ENCODE measurements at places on chromosomes 16 and 17. TPM values are rescaled to one million over a fixed set of nuclear protein-coding genes. Genes with fewer than 3 reads are reported as not detected.

DNA sequence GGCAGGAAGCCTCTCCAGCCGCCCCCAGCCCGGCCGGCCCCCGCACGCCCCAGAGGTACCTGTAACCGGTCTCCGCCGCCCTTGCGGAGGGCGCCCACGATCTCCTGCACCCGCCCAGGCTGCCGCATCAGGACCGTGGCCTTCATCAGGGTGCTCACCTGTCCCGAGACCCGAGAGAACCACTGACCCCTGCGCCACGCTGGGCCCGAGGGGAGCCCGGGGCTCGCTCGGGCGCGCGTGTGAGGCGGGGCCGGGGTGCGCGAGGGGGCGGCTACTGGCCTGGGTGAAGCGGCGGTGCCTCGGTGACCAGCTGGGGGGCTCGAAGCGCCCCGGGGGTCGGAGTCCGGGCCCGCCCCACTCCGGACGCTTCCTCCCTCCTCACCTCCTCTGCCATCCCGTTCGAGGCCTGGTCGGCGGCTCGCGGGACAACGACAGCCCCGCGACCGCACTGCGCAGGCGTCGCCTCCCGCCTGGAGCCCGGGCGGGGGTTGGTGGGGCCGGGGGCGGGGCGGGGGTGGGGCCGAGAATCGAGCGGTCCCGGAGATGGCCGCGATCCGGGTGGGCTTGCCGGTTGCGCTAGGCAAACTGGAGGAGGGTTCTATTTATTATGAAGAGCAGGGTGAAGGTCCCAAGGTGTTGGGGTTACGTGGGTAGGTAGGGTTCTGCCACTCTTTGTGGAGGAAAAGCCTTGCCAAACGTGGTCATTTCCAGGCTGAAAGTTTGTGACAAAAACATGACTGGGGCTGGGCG, at the start of gene NT5C3B:
TSS of gene NT5C3B (minus strand) at position 433 of the 750 bp plus-strand sequence. CDS start at position 394, 39 bp downstream.
- H3K4me1 ChIP-seq: peaks cover 16% of the 10 kb centered on the region
- peak within 1 kb of the TSS; percentile 64 for H3K27ac ChIP-seq
- peak; percentile 54 for DNase-seq

DNA sequence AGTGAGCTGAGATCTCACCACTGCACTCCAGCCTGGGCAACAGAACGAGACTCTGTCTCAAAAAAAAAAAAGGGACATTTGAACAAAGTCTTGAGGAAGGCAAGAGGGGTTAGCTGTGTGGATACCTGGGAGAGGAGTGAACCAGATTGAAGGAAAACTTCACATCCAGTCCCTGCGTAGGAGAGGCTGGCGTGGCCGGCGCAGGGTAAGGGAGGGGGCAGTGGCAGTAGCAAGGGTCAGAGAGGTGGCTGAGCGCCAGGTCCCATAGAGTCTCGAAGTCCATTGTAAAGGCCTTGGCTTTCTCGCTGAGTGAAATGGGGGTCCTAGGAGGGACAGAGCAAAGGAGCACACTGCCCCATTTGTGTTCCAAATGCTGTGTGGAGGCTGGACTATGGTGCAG, 171.8 kb upstream of the WSCD1 start:
- no peaks in the 10 kb centered on the region for H3K36me3 ChIP-seq
- H3K27me3 ChIP-seq: peaks cover 6% of the 10 kb centered on the region
- H3K27ac ChIP-seq: no peak overlapping the region
- H3K4me3 ChIP-seq: no peak overlapping the region

DNA sequence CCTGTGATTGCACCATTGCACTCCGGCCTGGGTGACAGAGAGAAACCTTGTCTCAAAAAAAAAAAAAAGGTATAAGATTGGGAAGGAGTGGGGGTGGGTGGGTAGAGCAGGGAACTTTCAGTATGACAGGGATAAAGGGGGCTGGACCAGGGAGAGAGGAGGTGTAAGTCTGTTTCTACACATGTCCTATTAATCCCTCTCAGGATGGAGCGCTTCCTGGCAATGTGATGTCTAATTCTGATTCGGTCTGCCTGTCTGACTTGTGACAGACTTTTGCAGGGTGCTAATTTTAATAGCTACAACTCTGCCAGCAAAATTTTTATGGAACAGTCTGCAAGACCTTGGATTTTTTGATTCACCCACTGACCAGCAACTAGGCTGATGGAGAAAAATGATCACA, 53.8 kb upstream of the SLC25A19 start:
- peaks cover 74% of the 10 kb centered on the region for H3K4me1 ChIP-seq
- no peak overlapping the region for H3K4me3 ChIP-seq
- H3K27me3 ChIP-seq: no peaks in the 10 kb centered on the region
- H3K27ac ChIP-seq: peak overlapping the region; percentile 76
- H3K36me3 ChIP-seq: peaks cover 10% of the 10 kb centered on the region

DNA sequence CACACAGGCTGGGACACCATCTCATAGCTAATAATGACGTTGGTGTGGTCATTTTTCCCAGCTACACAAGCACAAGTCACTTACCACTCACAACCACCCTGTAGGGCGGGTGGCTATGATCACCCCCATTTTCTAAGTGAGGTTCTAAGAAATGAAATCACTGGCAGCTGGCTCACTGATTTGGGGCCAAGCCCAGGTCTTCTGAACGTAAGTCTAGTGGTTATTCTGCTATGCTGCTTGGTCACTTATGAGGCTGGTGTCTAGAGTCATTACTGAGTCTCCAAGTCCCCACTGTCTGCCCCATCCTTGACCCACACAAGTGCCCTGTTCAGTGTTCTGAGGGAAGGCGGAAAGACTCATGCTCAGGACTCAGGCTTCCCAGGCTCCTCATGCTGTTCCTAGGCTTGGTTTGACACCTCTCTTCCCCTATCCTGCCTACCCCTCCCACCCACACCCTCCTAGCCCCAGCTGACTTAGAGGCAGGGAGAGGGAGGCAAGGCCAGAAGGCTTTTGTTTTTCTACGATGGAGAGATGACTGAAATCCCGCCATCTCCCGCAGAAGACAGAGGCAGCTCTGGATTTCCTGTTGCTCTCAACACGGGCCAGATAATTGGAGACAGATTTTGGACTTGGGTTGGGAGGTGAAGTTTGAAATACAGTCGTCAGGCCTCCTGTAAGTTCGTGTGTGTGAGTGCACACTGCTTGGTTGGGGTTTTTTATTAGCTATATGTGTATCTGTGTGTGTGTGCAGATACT, 32.2 kb downstream of the FZD2 start:
- no peak for DNase-seq
- no peaks in the 10 kb centered on the region for H3K4me1 ChIP-seq
- no peak overlapping the region for H3K4me3 ChIP-seq
- no peaks in the 10 kb centered on the region for H3K36me3 ChIP-seq
- no peaks in the 10 kb centered on the region for H3K27me3 ChIP-seq

GRCh38 chr17:8294814-8295316, 335 bp downstream of the SLC25A35 start:
- peak overlapping the region; percentile 90 for H3K4me3 ChIP-seq
- H3K4me1 ChIP-seq: peaks cover 33% of the 10 kb centered on the region
- no peak for DNase-seq
- peaks cover 11% of the 10 kb centered on the region for H3K36me3 ChIP-seq
- H3K27me3 ChIP-seq: no peaks in the 10 kb centered on the region

GRCh38 chr17:63452962-63453551, 7.0 kb upstream of the CYB561 start:
- H3K36me3 ChIP-seq: no peaks in the 10 kb centered on the region
- H3K27ac ChIP-seq: no peak overlapping the region
- no peaks in the 10 kb centered on the region for H3K4me1 ChIP-seq
- no peak for DNase-seq
- H3K4me3 ChIP-seq: no peak overlapping the region

DNA sequence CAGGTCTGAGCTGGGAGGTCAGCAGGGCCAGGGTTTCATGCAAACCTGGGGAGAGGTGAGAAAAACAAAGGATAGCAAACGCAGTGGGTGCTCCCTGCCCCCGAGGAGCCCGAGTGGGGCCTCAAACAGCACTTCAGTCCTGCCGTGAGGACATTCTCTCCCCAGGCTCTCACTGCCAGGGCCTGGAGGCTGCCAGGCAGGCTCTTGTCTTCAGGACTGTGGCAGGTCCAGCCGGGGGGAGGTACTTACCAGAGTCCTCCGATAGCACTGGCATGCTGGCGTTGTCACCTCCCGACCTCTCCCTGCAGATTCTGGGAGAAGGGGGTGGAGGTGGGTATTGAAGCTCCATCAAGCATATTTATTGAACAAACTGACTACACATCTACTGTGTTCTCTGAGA, 1.3 kb downstream of the MPP3 start:
- peak overlapping the region; percentile 59 for H3K4me3 ChIP-seq
- no peaks in the 10 kb centered on the region for H3K36me3 ChIP-seq
- H3K27me3 ChIP-seq: peaks cover 51% of the 10 kb centered on the region
- DNase-seq: no peak
- no peak overlapping the region for H3K27ac ChIP-seq
- peaks cover 13% of the 10 kb centered on the region for H3K4me1 ChIP-seq

GRCh38 chr16:2223942-2224486, 623 bp downstream of the E4F1 start:
- peaks cover 8% of the 10 kb centered on the region for H3K4me1 ChIP-seq
- H3K27ac ChIP-seq: peak overlapping the region; percentile 68
- peaks cover 5% of the 10 kb centered on the region for H3K36me3 ChIP-seq
- no peaks in the 10 kb centered on the region for H3K27me3 ChIP-seq
- peak overlapping the region; percentile 82 for H3K4me3 ChIP-seq
- peak; percentile 26 for DNase-seq

DNA sequence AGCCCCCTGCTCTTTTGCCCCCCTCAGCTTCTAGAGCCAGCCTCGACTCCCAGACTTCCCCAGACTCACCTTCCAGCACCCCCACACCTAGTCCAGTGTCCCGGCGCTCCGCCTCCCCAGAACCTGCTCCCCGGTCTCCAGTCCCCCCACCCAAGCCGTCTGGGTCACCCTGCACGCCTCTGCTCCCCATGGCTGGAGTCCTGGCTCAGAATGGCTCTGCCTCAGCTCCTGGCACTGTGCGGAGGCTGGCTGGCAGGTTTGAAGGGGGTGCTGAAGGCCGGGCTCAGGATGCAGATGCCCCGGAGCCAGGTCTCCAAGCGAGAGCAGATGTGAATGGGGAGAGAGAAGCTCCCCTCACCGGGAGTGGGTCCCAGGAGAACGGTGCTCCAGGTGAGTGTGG, 2.2 kb downstream of the ARHGEF15 start:
- no peak for DNase-seq
- no peaks in the 10 kb centered on the region for H3K36me3 ChIP-seq
- H3K4me3 ChIP-seq: no peak overlapping the region
- peaks cover 9% of the 10 kb centered on the region for H3K27me3 ChIP-seq
- no peaks in the 10 kb centered on the region for H3K4me1 ChIP-seq

DNA sequence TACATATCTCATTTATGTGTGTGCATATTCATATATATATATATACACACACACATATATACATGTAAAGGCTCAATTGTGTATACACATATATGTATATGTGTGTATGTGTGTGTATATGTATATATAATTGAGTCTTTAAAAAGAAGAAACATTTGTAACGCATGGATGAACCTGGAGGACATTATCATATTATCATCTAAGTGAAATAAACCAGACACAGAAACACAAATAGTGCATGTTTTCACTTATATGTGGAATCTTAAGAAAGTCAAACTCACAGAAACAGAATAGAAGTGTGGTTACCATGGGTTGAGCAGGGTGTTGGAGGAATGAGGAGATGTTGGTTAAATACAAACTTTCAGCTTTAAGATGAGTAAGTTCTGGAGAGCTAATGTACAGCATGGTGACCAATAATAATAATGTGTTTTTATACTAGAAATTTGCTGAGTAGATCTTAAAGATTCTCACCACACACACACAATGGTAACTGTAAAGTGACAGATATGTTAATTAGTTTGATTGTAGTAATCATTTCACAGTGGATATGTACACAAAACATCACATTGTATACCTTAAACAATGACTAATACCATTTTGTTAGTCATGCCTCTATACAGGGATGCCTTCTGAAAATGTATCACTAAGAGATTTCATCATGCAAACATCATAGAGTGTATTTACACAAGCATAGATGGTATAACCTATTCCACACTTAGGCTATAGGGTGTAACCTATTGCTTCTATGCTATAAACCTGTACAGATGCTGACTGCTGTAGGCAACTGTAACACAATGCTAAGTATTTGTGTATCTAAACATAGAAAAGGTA, 132.6 kb upstream of the CACNG5 start:
- H3K4me3 ChIP-seq: no peak overlapping the region
- peak overlapping the region; percentile 19 for H3K27ac ChIP-seq
- peaks cover 65% of the 10 kb centered on the region for H3K36me3 ChIP-seq
- DNase-seq: no peak
- peaks cover 13% of the 10 kb centered on the region for H3K4me1 ChIP-seq

- H3K4me3 ChIP-seq: no peak overlapping the region
- H3K4me1 ChIP-seq: no peaks in the 10 kb centered on the region
- no peaks in the 10 kb centered on the region for H3K36me3 ChIP-seq
- H3K27me3 ChIP-seq: peaks cover 4% of the 10 kb centered on the region
- no peak overlapping the region for H3K27ac ChIP-seq
Measured at GRCh38 chr17:8698162-8698971, 46.3 kb downstream of the CCDC42 start.

GRCh38 chr17:38605841-38606645, at the start of gene SRCIN1:
TSS of gene SRCIN1 (minus strand) at chr17:38605952. CDS start at chr17:38605705, 247 bp downstream.
- peak within 1 kb of the TSS; percentile 68 for H3K4me3 ChIP-seq
- no peak within 1 kb of the TSS for H3K27ac ChIP-seq
- H3K36me3 ChIP-seq: no peaks in the 10 kb centered on the region

GRCh38 chr17:30172560-30172959, 55.9 kb downstream of the NSRP1 start:
- peaks cover 23% of the 10 kb centered on the region for H3K4me1 ChIP-seq
- DNase-seq: no peak
- H3K27me3 ChIP-seq: no peaks in the 10 kb centered on the region

GRCh38 chr17:6101706-6102105, 31.5 kb downstream of the WSCD1 start:
- no peaks in the 10 kb centered on the region for H3K27me3 ChIP-seq
- no peaks in the 10 kb centered on the region for H3K4me1 ChIP-seq

- no peak for DNase-seq
- H3K27me3 ChIP-seq: no peaks in the 10 kb centered on the region
- H3K4me3 ChIP-seq: no peak overlapping the region
- no peaks in the 10 kb centered on the region for H3K4me1 ChIP-seq
- H3K27ac ChIP-seq: no peak overlapping the region
Measured at GRCh38 chr16:85360323-85361277, 248.3 kb upstream of the CIBAR2 start.

GRCh38 chr16:76222087-76222486, 55.1 kb upstream of the CNTNAP4 start:
- no peak overlapping the region for H3K27ac ChIP-seq
- no peaks in the 10 kb centered on the region for H3K27me3 ChIP-seq
- no peak overlapping the region for H3K4me3 ChIP-seq

DNA sequence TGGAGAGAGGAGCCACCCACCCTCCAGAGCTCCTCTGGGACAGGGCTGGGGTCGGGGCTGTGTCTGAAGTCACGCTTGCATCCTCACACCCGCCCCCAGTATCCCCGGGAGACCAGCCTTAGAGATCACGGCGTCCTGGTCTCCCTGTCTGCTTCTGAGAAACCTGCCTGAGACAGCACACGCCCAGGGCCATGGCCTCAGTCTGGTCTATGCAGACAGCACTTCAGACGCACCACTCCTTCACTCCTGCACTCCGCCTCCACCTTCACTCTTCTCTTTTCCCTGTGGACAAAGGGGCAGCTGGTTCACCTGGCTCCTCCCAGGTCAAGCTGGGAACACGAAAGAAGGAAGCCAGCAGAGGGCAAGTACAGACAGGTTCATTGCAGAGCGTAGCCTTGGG, 248.0 kb upstream of the GSE1 start:
- H3K27ac ChIP-seq: no peak overlapping the region
- no peaks in the 10 kb centered on the region for H3K4me1 ChIP-seq
- H3K4me3 ChIP-seq: no peak overlapping the region

The HOXB8 gene
- not detected for total RNA-seq

The C16orf46 gene
- 0.32 TPM for total RNA-seq

The RNF135 gene
- total RNA-seq: 9.2 TPM

The GPR179 gene
- total RNA-seq: not detected

The SLC25A19 gene
- total RNA-seq: 101 TPM

The TMEM235 gene
- not detected for total RNA-seq

The MYH2 gene
- not detected for total RNA-seq

The LLGL2 gene
- 13.5 TPM for total RNA-seq

Data from activated T-helper 2 cell treated with anti-CD3 and anti-CD28 coated beads, Interferon-gamma antibody, Interleukin-2, Interleukin-4, amounts not matched to agents 10 μg/mL and 5 μg/mL and 100 μg/mL, durations not matched to agents 14 hours and 24 hours and 36 hours (primary cell).